ENCODE measurements at places on chromosomes 6 and 20. TPM values are rescaled to one million over a fixed set of nuclear protein-coding genes. Genes with fewer than 3 reads are reported as not detected.

Gene ME1
- total RNA-seq, result 12.9 TPM

Gene MMP24
- total RNA-seq, result 80.5 TPM

Gene AIF1
- 22.6 TPM for total RNA-seq

Gene MARCKS
- 386 TPM for total RNA-seq

Gene BMP7
- total RNA-seq, result 23.3 TPM

Gene PTCRA
- total RNA-seq, result not detected

Gene KHDC1L
- total RNA-seq, result 0.69 TPM

Gene NCOA3
- total RNA-seq, result 40.8 TPM

Gene SLC22A7
- 0.23 TPM for total RNA-seq

Gene SLC32A1
- total RNA-seq, result 34.4 TPM

Gene MAFB
- total RNA-seq, result 4.2 TPM

Gene ECT2L
- 1.2 TPM for total RNA-seq

Gene MRAP2
- total RNA-seq, result 30.4 TPM

Gene ZNF512B
- total RNA-seq, result 18.0 TPM

Gene RHAG
- total RNA-seq, result 0.92 TPM

Data from diencephalon (tissue), 1 donor.